ENCODE measurements at places on chromosomes 13 and 19.

GRCh38 chr19:56637976-56638555 is 4.9 kb upstream of the SMIM17 start:
- peak; percentile 58 for DNase-seq
- no peaks in the 10 kb centered on the region for H3K27me3 ChIP-seq
- H3K4me1 ChIP-seq = no peaks in the 10 kb centered on the region
- no peak overlapping the region for H3K4me3 ChIP-seq
- H3K27ac ChIP-seq = no peak overlapping the region
- no peaks in the 10 kb centered on the region for H3K36me3 ChIP-seq

- no peak overlapping the region for H3K4me3 ChIP-seq
- DNase-seq = no peak
- no peaks in the 10 kb centered on the region for H3K27me3 ChIP-seq
- no peaks in the 10 kb centered on the region for H3K36me3 ChIP-seq
- no peak overlapping the region for H3K27ac ChIP-seq
- H3K4me1 ChIP-seq = no peaks in the 10 kb centered on the region
Measured at GRCh38 chr13:52374389-52374788, 31.6 kb downstream of the THSD1 start.

DNA sequence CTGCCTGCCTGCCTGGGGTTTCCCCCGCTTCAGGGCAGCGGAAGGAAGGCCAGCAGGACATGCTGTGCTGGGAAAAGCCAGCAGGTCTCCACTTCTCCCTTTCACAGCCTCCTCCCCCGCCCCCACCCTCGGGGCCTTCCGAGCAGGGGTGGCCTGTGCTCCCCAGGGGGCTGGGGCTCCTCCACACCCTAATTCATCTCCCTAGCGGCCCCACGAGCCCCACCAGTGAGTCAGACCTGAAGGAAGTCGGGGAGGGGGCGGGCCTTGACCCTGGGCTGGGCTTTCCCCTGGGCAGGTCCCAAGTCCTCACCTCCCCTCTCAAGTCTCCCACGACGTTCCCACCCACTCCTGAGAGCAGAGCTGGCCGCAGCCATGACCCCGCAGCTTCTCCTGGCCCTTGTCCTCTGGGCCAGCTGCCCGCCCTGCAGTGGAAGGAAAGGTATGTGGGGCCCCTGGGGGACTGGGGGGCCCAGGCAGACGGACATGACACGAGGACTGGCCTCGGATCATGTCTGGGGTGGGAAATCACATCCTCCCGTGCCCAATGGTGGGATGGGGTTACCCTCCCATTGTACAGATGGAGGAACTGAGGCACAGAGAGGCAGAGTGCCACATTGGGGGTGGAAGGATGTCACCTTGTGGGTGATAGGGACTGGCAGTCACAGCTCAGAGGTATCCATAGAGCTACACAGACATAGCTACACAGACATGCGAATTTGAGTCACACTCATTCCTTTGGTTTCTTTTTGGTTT is at the start of gene EBI3:
Gene EBI3 (plus strand): TSS at position 345 of the 753 bp plus-strand sequence. CDS start 28 bp downstream, at position 373.
- H3K4me3 ChIP-seq = no peak within 1 kb of the TSS
- no peaks in the 10 kb centered on the region for H3K4me1 ChIP-seq
- H3K27me3 ChIP-seq = peaks cover 6% of the 10 kb centered on the region
- no peak within 1 kb of the TSS for H3K27ac ChIP-seq

GRCh38 chr13:73991384-73991783 is 142.8 kb downstream of the KLF12 start:
- no peak for DNase-seq
- no peak overlapping the region for H3K4me3 ChIP-seq
- H3K4me1 ChIP-seq = no peaks in the 10 kb centered on the region

DNA sequence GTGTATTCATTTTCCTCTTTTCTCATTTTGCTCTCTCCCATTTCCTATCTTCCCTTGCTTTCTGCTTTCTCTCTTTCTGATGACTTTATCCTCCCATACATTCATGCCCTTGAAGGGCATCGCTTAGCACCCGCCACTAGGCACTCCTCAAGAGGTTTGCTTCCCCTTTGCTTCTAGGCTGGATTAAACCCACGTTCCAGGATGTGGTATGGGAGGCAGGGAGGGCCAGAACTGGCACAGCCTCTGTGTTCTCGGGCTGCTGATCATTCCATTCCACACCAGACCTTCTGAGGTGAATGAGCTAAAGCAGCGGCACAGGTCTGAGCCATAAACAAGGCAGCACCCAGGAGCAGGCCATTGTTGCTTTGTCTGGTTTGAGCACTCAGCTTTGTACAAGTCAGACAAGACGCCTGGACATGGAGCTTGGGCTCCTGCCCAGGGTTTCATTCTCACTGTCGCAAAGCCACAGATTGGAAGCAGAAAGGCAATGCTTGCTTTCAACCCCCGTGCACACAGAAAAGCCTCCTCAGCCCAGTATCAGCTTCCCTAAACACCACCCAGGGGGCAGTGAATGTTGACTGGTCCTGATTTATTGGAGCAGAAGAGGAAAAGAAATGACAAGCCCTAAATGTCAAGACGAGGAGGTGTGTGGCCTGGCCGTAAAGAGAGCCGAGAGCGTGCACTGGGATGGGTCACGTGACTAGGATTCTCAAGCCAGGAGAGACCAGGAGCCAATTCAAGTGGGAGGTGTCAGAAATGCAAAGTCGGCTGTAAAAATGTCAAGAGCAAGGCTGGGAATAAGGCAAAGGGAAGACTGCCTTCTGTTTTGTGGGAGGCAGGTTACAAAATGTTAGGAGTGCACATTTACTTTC is 218.0 kb upstream of the SERP2 start:
- no peaks in the 10 kb centered on the region for H3K36me3 ChIP-seq
- H3K4me1 ChIP-seq = peaks cover 11% of the 10 kb centered on the region

- H3K36me3 ChIP-seq = no peaks in the 10 kb centered on the region
- H3K27me3 ChIP-seq = peaks cover 20% of the 10 kb centered on the region
- DNase-seq = no peak
- H3K27ac ChIP-seq = no peak overlapping the region
- H3K4me3 ChIP-seq = peak overlapping the region; percentile 11
Measured at GRCh38 chr19:17025991-17026658, 485 bp downstream of the CPAMD8 start.

DNA sequence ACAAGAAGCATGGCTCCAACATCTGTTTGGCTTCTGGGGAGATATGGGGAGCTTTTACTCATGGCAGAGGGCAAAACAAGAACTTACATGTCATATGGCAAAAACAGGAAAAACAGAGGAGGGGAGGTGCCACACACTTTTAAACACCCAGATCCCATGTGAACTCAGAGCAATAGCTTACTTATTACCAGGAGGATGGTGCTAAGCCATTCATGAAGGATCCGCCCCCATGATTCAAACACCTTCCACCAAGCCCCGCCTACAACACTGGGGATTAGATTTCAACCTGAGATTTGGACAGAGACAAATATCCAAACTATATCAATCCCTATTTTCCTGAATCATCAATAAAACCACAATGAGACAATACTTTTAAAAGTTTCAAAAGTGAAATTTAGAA is 712.1 kb downstream of the PCDH9 start:
- DNase-seq = no peak
- no peaks in the 10 kb centered on the region for H3K36me3 ChIP-seq
- H3K4me1 ChIP-seq = no peaks in the 10 kb centered on the region
- no peak overlapping the region for H3K4me3 ChIP-seq

DNA sequence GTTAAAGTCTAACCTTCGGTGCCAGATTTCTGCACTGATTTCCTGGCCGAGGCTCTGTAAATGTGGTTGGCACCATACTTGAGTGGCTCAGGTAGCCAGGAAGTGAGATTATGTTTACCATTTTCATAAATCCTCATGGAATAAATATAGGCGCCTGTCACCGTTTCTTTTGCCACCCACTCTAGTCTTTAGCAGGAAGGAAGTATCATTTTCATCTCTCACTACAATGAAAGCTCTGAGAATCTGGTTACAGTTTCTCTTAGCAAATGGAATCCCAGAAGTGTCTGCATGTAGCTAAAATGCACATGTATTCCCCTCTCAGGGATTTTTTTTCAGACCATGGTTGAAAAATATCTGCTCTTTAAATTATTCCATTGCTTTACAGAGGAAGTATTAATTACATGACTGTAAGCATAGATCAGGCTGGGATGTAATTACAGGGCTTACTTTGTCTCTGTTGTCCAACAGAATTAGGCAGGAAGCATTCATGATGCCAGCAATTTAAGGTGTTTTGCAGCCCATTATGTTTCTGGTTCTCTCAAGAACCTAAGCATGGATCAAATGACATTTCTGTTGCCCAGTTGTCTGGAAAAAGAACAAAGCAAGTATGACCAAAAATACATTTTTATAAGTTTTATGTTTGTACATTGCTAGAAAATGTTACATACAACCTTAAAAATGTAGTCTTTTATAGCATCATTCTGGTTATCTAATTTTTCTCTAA is 221.7 kb upstream of the SPRY2 start:
- H3K4me1 ChIP-seq = no peaks in the 10 kb centered on the region
- DNase-seq = no peak
- H3K27ac ChIP-seq = no peak overlapping the region
- no peaks in the 10 kb centered on the region for H3K27me3 ChIP-seq
- H3K4me3 ChIP-seq = no peak overlapping the region
- H3K36me3 ChIP-seq = no peaks in the 10 kb centered on the region

DNA sequence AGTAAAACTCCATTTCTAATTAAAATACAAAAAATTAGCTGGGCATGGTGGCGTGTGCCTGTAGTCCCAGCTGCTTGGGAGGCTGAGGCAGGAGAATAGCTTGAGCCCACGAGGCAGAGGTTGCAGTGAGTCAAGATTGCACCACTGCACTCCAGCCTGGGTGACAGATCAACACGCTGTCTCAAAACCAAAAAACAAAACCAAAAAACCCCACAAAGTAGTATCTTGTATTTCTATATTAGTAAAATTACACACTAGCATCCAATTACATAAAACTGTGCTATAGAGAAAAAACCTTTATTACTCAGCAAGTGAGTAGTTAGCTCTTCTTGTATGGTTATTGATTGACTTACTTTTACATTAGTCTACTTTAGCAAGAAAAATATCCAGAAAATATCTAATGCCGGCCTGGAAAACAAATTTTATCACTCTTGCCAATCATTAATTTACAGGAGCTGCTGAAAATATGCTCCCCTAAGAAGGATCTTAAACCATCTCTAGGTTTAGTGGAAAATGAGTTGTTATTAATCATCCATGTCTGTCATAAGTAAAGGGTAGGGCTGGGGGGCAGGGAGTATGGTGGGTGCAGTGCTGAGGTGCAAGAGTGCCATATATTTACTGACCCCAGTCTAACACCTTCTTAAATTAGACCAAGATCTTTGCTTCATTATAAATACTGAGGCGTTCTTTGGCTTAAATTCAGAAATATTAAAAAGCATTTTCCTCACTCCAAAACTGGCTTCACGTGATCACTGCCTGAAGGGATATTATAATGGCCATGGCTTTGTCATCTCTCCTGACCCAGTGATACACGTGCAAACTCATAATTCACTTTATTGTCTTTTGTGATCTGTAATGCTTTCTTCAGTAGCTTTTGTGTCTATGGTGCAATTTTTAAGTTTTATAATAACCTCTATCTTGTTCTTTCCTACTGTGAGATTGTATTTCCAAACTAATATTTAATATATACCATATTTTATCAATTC is 44.1 kb downstream of the UBL3 start:
- H3K4me3 ChIP-seq = no peak overlapping the region
- no peak for DNase-seq
- H3K4me1 ChIP-seq = no peaks in the 10 kb centered on the region
- H3K27ac ChIP-seq = no peak overlapping the region
- no peaks in the 10 kb centered on the region for H3K36me3 ChIP-seq

GRCh38 chr19:45767410-45767880 is 1.6 kb downstream of the SIX5 start:
- peak overlapping the region; percentile 97 for H3K27ac ChIP-seq
- H3K36me3 ChIP-seq = no peaks in the 10 kb centered on the region
- DNase-seq = peak; percentile 75
- H3K4me3 ChIP-seq = peak overlapping the region; percentile 77
- no peaks in the 10 kb centered on the region for H3K27me3 ChIP-seq

All from colonic mucosa (tissue), 4 donors.